Esophagus squamous epithelium (tissue), 5 donors: ENCODE measurements at places on chromosomes 5 and 9.

DNA sequence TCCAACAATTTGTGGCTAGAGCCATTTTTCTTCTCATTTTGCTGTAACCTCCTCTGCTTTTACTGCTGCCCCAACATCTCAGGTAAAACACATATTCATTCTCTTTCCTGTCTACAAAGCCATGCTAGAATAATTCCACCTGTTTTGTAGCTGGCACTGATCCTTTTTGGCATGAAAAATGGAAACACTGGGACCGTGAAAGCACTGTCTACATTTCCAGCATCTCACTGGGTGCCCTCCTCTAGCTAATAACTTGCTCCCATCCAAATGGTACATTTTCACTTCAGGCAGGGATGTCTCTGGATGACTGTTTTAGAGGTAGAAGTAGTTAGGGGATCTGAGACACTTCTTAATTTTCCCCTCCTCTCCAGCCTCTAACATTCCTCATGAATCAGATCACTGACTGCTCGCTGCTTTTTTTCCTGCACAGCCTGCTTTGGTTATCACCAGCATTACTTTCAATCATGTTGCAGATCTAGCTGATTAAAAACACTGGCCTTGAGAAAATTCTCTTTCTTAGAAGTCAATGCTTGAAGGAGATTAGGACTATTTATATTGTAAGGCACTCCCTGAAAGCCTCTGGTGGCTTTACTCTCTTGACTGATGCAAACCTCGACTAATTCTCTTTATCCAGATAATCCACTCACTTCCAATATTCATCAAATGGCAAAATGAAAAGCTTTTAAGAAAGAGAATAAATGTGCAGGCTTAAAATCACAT, 1312.6 kb upstream of the DMAC1 start:
- no peak for DNase-seq

- DNase-seq = no peak
Measured at GRCh38 chr9:676780-677438, 164.6 kb upstream of the DMRT1 start.

- DNase-seq = no peak
Measured at GRCh38 chr5:154081246-154081645, 42.5 kb downstream of the MFAP3 start.

GRCh38 chr5:55657443-55657842, 54.7 kb downstream of the SLC38A9 start:
- DNase-seq = no peak

GRCh38 chr9:73962792-73963191, 534.3 kb upstream of the RORB start:
- DNase-seq = no peak

DNA sequence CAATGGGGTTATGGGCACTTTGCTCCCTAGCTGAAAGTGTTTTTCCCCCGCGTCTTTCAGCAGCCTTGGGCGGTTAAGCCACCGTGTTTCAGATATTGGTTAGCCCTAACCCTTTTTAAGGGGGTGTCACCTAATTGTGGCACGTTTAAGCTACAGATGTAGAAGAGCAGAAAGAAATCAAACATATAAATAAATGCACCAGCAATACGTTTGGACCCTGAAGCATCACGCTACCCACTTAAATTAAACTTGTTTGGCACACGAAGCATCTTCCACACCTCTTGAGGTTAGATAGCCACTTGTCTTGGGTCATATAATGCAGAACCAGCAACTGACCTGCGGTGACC, 768 bp downstream of the YTHDC2 start:
- no peak for DNase-seq

GRCh38 chr5:166302166-166302565, 1989.3 kb upstream of the WWC1 start:
- DNase-seq = no peak

- DNase-seq = no peak
Measured at GRCh38 chr9:114482593-114482992, 22.7 kb downstream of the WHRN start.

DNA sequence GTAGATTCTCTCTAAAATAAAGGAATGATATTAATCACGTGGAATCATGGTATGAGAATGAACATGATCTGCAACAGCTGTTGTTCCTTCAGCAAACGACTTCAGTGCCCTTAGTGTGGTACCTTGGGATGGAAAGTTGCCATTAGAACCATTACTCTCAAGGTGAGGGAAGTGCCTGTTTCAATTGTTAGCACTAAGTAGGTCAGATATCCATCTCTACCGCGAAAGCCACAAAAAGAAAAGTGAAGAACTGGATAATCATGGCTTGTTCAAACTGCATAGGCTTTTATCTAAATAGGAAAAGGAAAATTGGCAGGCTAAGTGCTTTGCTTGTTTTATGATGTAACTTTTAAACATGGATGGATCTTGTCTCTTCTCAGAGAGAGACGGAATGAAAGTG, 380.7 kb downstream of the MRPS30 start:
- DNase-seq = no peak

DNA sequence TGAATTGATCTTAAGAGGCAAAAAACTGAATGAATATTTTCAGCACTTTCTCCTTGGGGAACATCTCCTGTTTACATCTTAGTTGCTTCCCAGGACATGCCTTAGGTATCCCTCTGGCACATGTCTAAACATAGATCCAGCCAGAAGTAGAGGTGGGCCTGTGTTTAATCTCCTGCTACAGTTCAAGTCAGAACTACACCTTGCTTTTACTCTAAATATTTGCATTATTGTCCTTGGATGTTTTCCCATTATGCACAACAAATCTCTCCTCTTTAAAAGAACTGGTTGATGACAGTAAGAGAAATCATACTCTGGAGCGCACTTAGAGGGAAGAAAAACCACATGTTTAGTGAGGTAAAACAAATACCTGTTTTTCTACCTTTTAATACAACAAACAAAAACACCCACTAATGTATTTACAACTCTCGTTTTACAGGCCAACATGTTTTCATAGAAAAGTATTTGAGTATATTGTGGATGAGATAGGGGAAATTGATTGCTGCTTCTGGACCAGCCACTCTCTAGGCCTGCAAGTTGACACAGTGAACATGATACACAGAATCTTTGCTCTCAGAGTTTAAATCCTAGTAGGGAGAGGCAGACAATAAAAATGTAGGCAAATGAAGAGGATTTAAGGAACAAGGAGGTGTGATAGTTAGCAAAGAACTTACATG, 32.3 kb downstream of the TNFAIP8 start:
- no peak for DNase-seq
